ENCODE measurements at places on chromosomes 7 and 10. TPM values are rescaled to one million over a fixed set of nuclear protein-coding genes. Genes with fewer than 3 reads are reported as not detected.

The DAGLB gene
- total RNA-seq, result 24.3 TPM

DNA sequence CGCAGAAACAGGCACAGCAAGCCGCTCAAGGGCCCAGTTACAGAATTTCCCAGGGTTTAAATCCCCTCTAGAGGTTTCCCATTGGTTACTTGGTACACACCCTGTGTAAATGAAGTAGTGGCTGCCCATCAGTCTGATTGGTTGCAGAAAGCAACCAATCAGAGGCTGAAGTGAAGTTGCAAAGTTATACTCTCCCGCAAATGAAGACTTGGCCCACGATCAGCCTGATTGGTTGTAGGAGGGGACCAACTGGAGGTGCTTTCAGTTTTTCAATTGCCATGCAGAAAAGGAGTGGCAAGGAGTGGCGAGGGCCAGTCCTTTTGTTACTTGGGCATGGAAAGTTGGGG is 909.2 kb upstream of the AUTS2 start:
- no peak for DNase-seq

The CLEC5A gene
- not detected for total RNA-seq

The RSU1 gene
- total RNA-seq, result 35.3 TPM

The HOXA3 gene
- total RNA-seq, result 197 TPM

- no peak for DNase-seq
These were observed 1.3 kb upstream of the TRIM24 start for GRCh38 chr7:138458576-138459412.

- no peak for DNase-seq
These were observed 364.3 kb upstream of the ANKRD30A start for GRCh38 chr10:36761121-36761520.

DNA sequence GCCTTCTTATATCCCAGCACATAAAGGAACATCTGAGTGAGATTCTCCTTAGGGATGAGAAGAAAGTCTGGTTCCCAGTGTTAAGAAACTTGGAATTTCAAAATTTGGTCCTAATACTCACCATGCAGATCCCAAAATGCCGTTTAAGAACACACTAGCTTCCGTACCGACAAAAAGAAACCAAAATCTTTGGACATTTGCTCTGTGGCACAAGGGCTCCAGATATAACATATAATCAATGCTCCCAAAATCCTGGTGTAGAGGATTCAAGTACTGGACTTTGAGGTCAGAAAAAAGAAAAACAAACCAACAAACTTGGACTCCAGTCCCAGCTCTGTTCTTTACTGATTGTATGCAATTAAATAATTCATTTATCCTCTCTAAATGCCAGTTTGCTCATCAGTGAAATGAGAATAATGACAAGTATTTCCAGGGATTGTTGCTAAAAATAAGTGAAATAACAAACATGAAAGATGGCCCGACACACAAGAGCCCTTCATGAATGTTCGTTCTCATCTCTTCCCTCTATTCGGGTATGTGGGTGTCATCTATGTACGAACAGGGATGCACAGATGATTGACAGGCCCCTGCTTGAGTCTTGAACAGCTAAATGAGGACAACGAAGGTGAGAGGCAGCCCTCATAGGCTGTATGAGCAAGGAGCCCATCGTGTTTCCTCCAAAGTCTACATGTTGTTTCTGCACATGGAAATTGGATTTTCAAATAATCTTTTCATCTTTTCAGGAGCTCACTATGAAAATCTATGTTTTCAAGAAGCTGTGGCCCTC is 48.6 kb upstream of the NEBL start:
- no peak for DNase-seq

The STRIP2 gene
- total RNA-seq, result 1.8 TPM

GRCh38 chr10:10259013-10259412 is 758.7 kb upstream of the CELF2 start:
- DNase-seq, result no peak

- no peak for DNase-seq
These were observed 32.2 kb upstream of the COL13A1 start for GRCh38 chr10:69769395-69769992.

The ATOH7 gene
- total RNA-seq, result 0.70 TPM

DNA sequence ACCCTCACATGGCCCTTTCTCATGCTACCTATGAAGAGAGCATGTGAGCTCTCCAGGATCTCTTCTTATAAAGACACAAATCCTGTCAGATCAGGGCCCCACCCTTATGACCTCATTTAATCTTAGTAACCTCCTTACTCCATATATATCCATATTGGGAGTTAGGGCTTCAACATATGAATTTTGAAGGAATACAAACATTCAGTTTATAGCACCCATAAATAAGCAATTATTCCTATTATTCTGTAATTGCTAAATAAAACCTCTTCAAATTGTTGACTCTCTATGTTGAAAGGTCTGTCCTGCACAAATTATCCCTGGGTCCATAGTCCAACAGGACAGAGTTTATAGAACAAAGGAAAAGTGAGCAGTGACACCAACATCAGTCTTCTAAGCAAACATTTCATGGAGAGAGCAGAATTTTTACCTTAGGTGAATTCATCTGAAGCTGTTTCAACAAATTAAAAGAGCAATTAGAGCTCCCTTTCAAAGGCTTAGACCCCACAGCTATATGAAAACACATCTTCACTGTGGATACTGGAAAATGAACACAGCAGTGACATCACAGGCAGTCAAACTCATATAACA is 12.2 kb downstream of the DOCK4 start:
- DNase-seq, result no peak

The AKR1E2 gene
- total RNA-seq, result 8.4 TPM

The NCF1 gene
- 0.27 TPM for total RNA-seq

The CNNM2 gene
- 11.4 TPM for total RNA-seq

GRCh38 chr7:151374139-151374538 is 32.5 kb downstream of the NUB1 start:
- no peak for DNase-seq

GRCh38 chr7:66189695-66190503 is 15.2 kb upstream of the TPST1 start:
- DNase-seq, result no peak

- peak; percentile 34 for DNase-seq
These were observed 609 bp downstream of the DOCK4 start for GRCh38 chr7:112205343-112206237.

GRCh38 chr10:75208181-75208580 is 2.4 kb upstream of the VDAC2 start:
- no peak for DNase-seq

DNA sequence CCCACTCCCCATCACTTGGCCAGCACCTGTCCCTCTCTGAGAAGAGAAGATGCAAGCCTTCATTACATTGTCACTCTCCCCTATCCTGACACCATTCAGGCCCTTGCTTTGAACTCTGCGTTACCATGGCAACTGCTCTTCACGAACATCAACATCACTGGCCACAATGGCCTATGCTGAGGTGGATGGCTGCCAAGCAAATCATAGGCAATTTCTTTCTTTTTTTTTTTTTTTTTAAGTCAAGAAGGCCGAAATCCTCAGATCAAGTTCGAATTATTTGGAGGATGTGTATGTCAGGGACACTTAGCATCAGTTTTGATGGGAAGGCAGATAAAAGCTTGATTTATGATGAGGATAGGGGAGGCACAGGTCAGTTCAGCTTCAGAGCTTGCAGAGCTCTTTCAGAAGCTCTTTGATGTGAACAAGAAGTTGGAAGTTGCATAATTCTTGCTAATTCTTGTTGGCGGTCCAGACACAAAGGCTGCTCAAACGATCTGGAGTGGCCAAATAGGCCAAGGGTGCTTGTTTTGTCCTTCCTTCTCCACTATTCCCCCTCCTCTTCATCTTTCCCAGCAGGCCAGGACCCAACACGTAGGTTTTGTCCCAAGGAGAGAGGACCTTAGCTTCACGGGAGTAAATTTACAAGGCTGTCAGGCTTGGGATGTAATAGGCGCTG is 179.9 kb upstream of the NPVF start:
- DNase-seq, result no peak

DNA sequence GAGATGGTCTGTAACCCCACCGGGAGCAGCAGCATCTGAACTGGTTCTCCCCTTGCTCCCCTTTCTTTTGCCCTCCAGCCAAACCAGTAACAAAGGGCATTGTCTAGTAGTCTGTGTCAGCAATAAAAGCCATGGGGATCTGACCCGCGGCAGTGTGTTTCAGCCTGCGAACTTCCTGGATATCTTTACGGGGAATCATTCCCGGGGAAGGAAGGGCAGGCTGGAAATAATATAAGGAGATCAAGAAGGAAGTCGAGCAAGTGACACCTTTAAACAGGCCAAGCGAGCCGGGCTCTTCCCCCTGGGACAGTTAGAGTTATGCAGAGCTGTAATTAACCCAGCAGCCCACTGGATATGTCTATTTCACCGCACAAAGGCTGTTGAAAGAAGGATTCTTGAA is 661.2 kb upstream of the GALNT17 start:
- DNase-seq, result no peak

GRCh38 chr10:72930276-72930675 is 24.3 kb downstream of the PLA2G12B start:
- DNase-seq, result no peak

The C1GALT1 gene
- total RNA-seq, result 36.8 TPM

The PDE6C gene
- not detected for total RNA-seq

- no peak for DNase-seq
These were observed 18.0 kb downstream of the STX1A start for GRCh38 chr7:73701357-73701995.

DNA sequence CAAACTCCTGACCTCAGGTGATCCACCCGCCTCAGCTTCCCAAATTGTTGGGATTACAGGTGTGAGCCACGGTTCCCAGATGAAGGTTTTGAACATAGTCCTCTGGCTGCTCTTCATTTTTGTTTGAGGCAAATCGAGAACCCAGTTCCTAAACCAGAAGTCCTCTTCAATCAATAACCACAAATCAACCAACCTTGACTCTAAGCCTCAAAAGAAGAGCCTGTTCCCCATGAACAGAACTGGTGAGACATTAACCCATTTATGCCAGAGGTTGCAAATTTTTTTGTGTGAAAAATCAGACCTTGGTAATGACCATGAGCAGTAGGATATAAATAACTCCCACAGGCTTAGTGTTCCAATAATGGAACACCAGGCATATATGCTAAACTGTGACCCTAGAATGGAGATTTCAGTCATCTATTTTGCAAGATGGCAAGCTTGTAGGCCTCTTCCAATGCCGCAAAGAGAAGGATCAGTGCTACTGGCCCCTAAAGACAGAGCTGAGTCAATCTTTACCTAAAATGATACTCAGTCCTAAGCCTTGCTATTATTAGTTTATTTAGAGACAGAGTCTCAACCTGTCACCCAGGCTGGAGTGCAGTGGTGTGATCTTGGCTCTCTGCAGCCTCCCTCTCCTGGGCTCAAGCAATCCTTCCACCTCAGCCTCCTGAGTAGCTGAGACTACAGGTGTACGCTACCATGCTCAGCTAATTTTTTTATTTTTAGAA is 15.9 kb downstream of the KPNA7 start:
- DNase-seq, result no peak

- no peak for DNase-seq
These were observed 58.6 kb downstream of the TACC2 start for GRCh38 chr10:122047560-122047959.

The GIMAP5 gene
- not detected for total RNA-seq

The CCAR1 gene
- 124 TPM for total RNA-seq

The GOLGA7B gene
- 0.07 TPM for total RNA-seq

- no peak for DNase-seq
These were observed 10.8 kb upstream of the HSPA12A start for GRCh38 chr10:116752969-116753665.

DNA sequence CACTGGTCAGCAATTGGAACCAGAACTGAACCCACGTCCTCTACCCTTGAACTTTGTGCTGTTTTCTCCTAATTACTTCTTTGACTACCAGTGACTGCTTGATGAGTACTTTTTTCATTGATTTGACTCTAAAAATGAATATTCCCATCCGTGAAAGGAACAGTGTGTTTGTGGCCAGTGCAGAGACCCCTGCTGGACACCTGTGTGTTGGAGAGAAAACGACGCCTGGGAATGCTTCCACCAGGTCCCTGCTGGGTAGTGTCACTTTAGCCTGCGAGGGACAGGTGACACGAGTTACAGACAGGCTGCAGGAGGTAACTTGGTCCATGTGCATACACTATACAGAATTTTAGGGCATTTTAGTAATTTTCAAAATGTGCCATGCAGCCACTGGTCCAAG is 6.8 kb upstream of the GJD4 start:
- DNase-seq, result no peak
